CD4-positive, alpha-beta T cell treated with Interleukin-1 beta for 1 hour (primary cell): ENCODE measurements at places on chromosomes 4 and X.

GRCh38 chr4:21769404-21770147 lies 179.0 kb downstream of the KCNIP4 start:
- no peak for DNase-seq

- DNase-seq: peak; percentile 4
Observed at GRCh38 chr4:47519239-47519883, 34.3 kb downstream of the ATP10D start.

- no peak for DNase-seq
Observed at GRCh38 chr4:66328803-66329574, 658.7 kb upstream of the EPHA5 start.

GRCh38 chrX:30875957-30876356 lies 13.1 kb downstream of the TAB3 start:
- DNase-seq: no peak

DNA sequence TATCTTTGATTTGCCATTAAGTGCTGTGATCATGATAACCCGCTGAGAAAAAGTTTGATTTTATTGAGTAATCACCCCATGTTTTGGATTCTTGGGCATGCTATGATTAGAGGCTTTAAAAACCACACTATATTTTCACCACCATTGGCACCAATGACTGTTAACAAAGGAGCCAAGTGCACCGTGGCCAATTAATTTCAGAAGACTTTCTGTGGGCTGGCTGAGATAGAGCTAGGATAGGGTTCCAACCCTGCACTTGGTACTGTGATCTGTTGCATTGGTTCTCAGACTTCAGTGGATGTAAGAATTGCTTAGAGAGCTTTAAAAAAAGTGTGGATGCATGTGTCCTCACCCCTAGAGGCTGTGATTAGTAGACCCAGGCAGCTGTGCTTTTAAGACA lies 32.4 kb downstream of the OCRL start:
- DNase-seq: no peak

GRCh38 chr4:86910820-86911684 lies 18.8 kb upstream of the C4orf36 start:
- DNase-seq: no peak

- no peak for DNase-seq
Observed at GRCh38 chr4:148292686-148293085, 149.5 kb downstream of the NR3C2 start.

- no peak for DNase-seq
Observed at GRCh38 chr4:179486570-179487335, 2044.5 kb upstream of the AGA start.

DNA sequence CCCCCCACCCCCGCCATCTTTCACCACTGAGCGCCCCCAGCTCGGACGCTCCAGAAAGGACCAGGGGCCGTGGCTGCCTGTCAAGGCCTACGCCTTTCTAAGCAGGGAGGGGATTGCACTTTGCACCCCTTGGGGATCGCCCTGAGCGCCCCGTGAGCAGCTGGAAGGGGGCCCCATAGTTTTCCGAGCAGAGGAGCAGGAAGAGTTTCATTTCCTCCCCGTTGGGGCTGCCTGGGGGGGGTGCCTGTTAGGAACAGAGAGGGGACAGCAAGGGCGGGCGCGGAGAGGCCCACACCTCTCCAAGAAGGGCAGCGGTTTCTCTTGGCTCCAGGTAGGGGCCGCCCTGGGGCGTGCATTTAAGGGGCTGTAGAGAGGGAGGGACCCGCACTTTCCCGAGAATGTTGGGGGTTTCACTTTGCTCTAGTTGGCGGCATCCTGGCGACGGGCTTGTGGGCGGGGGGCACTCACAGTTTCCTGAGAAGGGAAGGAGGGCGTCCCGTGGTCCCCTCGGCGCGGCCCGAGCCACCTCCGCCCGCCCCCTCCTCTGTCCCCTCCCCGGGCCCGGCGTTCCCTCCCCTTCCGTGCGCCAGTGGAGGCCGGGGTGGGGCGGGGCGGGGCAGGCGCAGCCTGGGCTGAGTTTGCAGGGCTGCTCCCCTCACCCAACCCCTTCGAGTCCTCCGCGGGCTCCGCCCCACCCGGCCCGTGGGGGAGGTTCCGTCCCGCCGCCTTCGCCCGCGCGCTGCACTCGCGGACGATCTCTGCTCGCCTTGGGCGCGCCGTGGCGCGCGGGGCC lies 82.3 kb upstream of the CD99 start:
- DNase-seq: peak; percentile 86

- DNase-seq: no peak
Observed at GRCh38 chr4:3674479-3674851, 91.7 kb upstream of the ADRA2C start.

DNA sequence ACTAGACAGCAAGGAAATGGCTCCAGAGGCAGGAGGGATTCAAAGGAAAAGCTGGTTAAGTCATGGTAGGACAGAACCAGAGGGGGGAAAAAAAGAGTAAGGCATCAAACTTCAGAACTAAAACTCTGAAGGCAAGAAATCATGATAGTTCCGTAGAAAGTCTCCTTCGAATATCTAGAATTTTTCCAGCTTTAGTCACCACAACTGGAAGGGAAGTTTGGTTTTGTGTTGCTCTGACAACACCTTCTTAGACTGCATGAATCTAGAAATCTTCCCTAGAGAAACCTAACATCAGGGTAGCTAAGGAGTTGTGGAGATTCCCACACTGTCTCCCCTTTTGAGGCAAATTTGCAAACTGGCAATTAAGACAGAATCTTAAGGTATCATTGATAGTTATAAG lies 33.7 kb downstream of the AMMECR1 start:
- no peak for DNase-seq

- peak; percentile 38 for DNase-seq
Observed at GRCh38 chr4:36243355-36244256, 708 bp downstream of the ARAP2 start.

DNA sequence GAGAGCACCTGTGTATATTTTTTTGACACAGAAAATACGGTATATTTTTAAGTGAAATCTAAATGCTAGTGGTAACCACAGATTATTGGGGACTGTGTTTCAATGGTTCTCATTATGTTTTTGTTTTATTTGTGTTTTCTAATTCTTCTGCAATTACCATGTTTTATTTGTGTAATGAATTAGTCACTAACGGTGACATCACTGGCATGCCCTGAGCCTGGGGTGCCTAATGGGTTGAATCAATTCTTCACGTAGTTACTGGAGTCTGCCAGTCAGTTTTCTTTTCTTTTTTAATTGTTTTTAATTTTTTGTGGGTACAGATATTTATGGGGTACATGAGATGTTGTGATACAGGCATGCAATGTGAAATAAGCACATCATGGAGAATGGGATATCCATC lies 168.8 kb downstream of the RELL1 start:
- DNase-seq: no peak

GRCh38 chr4:185899833-185900232 lies 87.8 kb upstream of the SORBS2 start:
- DNase-seq: no peak

GRCh38 chrX:30990361-30990760 lies 81.5 kb downstream of the FTHL17 start:
- DNase-seq: no peak

GRCh38 chrX:53682885-53683555 lies 3.5 kb downstream of the HUWE1 start:
- DNase-seq: peak; percentile 58

DNA sequence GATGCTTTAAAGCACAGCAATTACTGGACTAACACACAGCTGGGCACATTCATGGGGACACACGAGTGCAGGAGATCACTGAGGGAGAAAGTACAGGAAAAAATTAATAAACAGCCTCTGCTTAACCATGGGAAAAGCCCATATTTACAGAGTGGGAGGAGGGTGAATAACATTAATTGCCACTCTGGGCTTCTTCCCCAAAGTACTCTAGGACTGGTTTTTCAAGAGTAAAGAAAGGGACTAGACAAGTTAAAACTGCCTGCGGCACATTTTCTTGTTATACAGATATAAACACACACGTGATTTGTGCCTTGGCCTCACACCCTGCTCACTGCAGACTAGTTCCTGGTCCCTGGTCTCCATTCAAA lies 179.7 kb upstream of the TET2 start:
- no peak for DNase-seq

DNA sequence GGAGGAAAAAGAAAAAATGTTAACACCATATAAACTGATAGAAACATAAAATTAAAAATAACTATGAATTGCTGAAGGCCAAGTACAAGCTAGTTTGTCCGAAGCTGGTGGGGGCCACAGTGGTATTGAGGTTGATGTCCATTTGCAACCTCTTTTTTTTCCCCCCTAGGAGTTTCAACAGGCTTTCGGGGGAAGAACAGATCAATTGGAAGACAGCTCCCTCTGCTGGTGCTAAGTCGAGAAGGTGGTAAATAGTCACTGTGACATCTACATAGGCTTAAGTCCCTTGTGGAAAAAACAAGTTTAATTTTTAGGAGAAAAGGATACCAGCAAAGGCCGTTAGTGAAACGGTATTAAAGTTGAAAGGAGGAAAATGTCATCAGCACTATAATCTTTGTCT lies 115.7 kb upstream of the ZXDA start:
- peak; percentile 23 for DNase-seq

- peak; percentile 25 for DNase-seq
Observed at GRCh38 chr4:1767061-1767769, 25.9 kb upstream of the FGFR3 start.

DNA sequence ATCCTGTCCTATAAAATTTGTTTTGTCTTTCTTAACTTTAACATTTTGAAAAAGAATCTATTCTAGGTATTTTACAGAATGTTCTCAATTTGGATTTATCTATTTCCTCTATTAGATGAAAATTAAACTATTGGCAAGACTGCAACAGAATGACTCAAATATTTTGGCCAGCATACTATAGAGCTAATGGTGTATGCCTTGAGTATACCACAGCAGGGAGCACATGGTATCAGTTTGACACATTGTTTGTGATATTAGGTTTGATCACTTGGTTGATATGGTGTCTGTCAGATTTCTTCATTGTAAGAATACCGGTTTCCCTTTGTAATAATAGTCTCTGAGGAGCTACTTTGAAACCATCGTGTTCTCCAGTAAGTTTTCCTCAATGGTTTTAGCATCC lies 87.8 kb upstream of the NPNT start:
- no peak for DNase-seq

- DNase-seq: no peak
Observed at GRCh38 chr4:21605006-21605405, 343.6 kb downstream of the KCNIP4 start.

DNA sequence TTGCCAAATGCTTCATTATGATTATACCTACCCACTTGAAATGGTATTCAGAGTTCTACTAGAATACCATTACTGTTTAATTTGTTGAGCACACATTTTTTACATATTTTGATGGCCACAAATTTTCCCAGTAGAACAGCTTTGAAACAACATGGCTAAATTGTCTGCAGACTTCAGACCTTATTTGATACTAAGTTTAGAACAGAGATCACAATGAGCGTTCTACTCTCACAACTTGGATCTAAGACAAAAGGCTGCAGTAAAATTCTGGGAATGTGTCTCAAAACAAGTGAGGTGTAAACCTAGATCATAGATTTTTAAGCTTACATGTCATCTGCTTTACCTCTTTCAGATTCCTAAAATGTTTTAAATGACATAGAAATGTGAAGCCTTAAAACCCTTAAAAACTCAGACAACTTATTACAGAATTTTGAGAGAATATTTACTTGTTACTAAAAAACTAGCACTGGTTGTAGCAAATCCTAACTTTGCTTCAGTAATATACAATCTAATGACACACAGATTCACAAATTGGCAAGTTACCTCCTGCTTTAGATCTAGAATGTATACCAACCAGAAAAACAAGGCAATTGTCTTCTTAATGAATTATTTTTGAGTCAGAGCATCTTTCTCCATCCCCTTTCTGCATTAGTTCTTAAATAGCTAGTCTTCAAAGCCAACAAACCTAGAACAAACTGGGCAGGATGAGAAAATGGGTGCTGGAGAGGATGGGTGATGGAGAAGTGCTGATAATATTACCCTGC lies 243.3 kb downstream of the SLC7A11 start:
- DNase-seq: no peak

GRCh38 chr4:127523369-127523768 lies 109.4 kb upstream of the INTU start:
- DNase-seq: no peak

GRCh38 chr4:15754323-15754722 lies 23.8 kb upstream of the CD38 start:
- DNase-seq: peak; percentile 47

DNA sequence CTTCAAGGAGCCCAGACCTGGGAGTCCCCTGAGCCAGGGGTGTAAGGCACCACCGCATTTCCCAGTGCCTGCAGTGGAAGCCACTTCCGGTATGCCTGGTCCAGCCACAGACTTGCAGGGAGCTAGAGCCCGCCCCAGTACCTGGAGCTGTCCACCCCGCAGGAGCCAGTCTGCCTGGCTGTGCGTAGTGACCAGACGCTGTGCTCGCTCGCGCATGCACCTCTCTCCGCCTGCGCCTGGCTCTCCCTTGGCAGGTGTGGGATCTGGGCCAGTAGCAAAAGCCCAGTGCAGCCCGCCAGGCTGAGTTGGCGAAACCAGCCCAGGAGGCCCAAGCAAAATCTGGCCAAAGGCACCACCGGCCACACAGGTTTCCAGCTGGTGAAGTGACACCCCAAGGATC lies 973.7 kb upstream of the AGA start:
- no peak for DNase-seq

GRCh38 chr4:16122784-16123183 lies 39.0 kb upstream of the PROM1 start:
- DNase-seq: no peak

DNA sequence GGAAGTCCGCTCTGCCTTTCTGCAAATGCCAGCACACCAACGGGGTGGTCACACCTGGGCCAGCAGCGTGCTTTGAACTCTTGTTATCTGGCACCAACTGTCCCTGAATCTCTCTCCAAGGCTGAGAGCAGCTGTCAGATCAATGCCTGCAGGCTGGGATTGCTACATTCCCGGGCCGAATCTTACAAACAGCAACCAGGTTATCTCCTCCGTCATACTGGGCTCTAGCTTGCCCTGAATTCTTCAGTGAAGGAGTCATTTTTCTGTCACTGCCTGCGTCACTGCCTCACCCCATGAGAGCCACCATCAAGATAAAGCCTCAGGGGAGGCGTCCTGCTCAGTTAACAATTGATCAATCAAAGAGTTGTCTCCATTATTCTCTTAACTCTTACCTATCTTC lies 329.4 kb upstream of the PPARGC1A start:
- no peak for DNase-seq

GRCh38 chr4:8855818-8856245 lies 15.8 kb downstream of the HMX1 start:
- DNase-seq: no peak
